NCI-H1436 (cell line): ENCODE measurements at places on chromosomes 2 and 18.

- DNase-seq: no peak
These were observed 367.1 kb downstream of the ZEB2 start for GRCh38 chr2:144152817-144153271.

DNA sequence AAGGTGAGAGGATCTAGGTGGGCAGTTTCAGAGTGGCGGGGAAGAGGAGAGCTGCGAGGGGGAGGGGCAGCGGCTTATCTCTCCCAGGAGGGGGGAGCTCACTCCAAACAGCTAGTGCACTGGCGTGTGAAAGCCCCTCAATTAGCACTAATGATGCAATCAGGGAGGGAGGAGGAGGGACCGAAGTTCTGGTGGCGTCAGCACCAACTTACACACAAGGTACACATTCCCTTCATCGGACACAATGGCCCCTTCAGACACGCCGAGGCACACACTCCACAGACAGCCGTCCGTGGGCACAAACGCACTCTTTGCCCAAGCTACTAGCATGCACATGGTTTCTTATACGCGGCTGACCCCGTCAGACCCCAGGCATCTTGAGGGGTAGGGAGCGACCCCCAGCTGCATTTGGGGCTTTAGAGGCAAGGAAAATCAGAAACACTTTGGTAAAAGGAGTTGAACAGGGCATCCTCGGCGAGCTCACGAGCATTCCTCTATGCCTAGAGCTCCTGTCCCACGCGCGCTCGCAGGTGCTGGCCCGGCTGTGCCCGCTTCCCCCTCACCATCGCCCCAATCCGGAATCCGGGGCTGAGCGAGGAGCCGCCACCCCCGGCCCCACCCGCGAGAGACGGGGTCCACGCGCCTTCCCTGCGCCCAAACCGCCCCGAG lies 868 bp upstream of the PKDCC start:
- DNase-seq: peak; percentile 9

- no peak for DNase-seq
These were observed 4.0 kb upstream of the RTN4 start for GRCh38 chr2:55054106-55054875.

- DNase-seq: no peak
These were observed 866.8 kb downstream of the DSC3 start for GRCh38 chr18:30175621-30176225.

DNA sequence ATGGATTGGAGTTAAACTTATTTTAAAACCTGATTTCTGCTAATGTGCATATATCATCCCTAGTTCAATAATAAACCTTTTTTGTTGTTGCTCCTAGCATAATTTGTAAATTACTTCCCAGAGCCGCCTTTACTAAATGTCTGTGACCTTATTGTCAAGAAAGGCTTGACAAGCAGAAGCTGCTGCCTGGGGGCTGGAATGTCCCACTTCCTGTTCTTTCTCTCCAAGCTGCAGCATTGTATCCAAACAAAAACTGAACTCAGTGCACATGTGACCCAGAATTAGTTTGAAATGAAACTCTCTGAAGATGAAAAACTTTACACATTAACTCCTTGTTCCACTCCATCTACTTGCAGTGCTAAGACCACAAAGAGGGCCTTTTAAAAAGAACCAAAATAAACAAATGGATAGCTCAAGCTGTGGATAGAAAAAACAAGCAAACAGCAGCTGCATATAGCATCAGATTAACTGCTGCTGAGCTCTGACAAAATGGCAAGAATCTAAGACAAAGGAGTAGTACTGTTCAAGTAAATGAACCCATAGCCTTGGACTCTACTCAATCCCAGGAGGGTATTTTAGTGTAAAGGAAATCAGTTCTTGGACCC lies 99.8 kb upstream of the NEUROD1 start:
- DNase-seq: no peak

- no peak for DNase-seq
These were observed 31.7 kb downstream of the LPIN2 start for GRCh38 chr18:2981212-2981728.

DNA sequence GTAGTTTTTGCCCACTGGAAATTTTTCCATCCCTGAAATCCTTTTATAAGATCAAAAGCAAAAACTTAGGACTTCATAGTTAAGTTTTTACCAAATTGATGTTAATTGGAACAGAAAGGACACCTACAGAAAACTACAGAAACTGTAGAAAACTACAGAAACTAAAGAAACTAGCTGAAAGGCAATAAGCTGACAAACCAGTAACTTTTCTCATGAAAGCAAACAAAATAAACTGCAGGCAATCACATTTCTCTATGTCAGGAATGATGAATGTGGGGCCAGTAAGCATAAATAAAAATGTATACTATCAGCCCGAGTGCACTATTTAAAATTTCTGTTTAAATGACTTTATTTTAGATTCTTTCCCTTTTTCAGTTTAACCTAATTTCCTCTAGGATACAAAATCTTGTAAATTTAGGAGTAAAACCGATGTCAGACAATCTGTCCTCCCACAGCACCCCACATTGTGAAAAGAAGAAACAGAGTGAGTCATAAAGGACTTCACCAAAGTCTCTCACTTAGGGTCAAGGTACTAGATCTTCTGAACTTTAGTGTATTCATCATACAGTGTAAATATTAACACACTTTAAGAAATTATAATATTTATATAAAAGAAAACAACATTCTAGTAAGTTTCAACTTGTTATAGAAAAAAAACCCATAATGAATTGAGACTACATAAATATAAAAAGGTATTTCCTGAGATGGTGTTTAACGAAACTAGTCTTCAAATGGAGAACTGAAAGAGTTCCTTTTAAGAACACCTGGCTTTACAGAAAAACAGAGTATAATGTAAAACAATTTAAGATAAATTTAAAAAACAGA lies 46.6 kb downstream of the USP40 start:
- no peak for DNase-seq

DNA sequence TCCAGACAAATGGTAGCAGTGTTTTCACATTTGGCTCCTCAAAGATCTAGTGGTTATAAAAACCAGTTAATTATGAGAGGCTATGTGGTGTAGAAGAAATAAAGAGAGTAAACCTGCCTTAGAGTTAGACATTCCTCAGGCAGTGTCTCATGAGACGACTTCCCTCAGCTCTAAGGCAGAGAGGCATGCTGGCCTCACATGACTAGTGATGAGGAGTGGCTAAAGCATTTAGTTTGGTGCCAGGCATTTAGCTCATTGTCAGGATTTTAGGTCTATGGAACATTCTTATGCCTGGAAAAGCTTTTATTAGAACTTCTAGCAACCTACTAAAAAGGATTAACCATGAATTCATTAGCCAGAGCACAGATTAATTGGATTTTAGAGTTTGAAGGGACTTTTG lies 90.3 kb downstream of the RPRM start:
- DNase-seq: no peak

GRCh38 chr18:50721006-50721405 lies 98.8 kb downstream of the MRO start:
- DNase-seq: no peak

DNA sequence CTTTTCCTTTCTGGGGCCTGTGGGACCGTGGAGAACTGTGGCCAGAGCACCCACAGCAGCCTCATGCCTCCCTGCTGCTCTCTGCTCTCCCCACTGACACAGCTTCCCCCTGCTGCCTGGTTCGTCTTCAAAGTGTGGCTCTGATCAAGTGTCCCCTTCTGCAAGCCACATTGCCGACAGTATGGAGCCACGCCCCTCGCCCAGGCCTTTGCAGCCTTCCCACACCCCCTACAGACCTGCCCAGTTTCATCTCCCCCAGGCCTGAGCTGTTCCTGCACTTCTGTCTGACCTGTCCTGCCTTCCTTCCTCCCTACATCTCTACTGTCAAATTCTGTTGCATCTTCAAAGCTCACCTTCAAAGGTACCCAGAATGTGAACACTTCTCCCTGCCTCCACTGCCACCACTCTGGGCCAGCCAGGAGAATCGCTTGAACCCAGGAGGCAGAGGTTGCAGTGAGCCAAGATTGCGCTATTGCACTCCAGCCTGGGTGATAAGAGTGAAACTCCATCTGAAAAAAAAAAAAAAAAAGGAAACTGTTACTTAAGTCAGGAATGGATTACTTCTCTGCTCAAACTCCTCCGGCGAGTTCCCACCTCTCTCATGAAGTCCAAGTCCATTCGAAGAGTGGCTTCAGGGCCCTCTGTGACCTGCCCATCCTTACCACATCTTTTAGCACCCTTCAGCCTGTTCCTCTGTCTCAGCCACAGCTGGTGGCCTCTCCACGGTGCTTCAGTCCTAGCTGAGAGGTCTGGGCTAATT lies 29.0 kb upstream of the CATIP start:
- no peak for DNase-seq

DNA sequence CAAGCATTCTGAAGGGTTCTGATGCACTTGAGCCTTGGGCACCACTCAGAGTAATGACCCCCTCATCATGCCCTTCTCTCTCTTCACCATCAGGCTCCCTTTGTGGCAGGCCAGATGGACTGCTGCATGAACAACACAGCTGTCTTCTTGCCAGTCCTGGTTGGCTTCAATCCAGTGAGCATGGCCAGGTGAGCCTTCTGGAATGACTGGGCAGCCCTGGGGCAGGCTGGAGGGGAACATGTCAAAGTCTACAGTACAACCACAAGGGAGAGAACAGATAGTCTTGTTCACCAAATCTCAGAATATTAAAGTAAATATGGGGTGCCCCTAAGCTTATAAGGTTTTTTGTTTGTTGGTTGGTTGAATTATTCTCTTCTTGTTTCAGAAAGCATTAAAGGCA lies 4.4 kb downstream of the GCKR start:
- DNase-seq: no peak

DNA sequence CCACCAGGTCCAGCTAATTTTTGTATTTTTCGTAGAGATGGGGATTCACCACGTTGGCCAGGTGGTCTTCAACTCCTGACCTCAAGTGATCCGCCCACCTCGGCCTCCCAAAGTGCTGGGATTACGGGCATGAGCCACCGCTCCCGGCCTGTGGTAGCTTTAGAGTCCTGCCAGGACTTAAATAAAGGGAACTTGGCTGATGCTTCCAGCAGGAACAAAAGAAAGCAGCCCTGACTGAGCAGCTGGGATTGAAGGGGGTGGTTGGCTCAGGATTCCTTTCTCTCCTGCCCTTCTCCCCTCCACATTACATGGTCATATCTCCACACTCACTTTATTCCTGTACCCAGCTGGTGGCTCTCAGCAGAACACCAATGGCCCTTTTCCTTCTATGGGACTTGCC lies 20.0 kb downstream of the EFHD1 start:
- no peak for DNase-seq

DNA sequence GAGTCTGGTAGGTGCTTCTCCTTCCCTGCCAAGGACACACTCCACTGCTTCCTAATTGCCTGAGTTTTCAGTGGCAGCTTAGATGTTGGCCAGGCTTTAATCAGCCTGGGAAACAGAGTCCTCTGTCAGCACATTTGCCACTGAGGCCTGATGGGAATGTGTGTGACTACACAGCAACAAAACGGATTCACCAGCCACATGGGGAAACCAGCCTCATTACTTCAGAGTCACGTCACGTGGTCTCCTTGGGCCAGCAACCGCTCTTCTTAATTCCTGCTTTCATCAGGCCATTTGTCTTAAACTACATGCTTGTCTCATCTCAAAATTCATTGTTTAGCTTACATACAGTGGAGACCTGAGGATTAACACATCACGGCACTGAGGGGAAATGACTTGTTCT lies 93.9 kb upstream of the LTBP1 start:
- DNase-seq: no peak
